ENCODE measurements at places on chromosomes 5 and 9.

DNA sequence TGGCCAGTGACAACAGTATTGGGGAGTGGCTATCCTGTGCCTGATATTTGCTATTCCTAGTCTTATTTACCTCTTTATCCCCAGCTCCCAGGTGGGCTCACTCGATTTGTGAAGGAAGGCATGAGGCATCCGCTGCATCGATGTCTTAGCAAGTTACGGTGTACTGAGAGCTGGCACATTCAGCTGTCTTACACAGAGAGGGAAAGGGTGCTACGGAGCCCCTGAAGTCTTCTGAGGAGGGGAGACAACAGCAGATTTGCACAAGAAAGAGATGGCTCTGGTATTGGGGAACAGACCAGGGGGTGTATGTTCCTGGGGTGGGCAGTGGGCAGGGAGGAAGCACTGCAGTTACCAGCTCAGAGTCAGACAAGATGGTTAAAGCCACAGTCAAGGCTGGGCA is 172.6 kb downstream of the FGF18 start:
- DNase-seq: no peak

DNA sequence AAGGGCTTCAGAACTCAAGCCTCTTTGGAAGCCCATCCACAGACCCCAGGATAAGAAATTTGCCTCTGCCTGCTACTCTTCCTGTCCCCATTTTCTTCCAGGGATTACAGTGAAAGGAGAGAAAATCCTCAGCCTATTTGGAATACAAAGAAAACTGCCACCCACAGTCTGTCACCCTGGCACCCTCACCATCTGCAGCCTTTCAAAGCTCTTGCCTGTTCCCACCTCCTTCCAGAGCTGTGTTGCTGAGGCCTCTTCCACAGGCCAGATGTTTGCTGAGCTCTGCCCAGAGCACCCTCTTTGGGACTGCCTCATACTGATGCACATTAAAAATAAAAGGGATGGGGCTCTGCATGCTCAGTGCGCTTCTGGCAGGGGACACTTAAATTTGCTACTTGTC is 35.9 kb upstream of the TAF1L start:
- DNase-seq: no peak

DNA sequence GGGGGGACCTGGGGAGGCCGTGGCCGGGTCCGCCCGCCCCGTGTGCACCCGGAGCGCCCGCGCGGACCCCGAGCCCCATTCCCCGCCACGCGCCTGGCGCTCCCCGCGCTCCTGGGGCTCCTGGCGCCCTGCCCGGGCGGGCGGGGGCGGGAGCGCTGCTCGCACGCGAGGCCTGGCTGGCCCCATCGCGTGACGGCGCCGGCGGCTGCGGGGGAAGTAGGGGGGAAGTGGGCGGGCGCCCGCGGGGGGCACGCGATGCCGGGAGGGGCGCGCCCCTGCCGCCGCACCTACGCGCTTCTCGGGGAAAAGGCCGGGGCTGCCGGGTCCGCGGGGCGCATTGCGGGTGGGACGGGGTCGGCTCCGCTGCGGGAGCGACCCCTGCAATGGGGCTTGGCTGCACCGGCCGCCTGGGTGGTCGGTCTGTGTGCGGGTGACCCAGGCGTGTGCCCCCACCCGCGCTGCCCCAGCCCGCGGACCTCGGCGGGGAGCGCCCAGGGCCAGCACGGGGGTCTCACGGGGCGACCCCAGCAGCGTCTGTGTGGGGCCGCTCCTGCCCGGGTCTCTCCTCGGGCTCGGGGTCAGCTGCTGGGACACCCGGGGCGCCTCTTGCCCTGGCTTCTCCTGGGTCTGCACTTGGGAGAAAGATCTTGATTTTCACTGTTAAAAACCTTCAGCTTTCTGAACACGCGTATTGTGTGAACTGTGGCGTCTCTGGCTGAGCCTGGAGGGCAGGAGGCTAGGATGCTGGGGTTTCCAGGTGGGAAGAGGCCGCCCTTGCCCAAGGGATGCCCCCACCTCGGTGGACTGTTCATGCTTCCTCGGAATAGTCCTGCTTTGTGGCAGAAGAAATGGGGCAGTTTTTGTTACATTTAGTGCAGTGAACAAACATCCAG is 52.4 kb downstream of the AHRR start:
- DNase-seq: no peak

DNA sequence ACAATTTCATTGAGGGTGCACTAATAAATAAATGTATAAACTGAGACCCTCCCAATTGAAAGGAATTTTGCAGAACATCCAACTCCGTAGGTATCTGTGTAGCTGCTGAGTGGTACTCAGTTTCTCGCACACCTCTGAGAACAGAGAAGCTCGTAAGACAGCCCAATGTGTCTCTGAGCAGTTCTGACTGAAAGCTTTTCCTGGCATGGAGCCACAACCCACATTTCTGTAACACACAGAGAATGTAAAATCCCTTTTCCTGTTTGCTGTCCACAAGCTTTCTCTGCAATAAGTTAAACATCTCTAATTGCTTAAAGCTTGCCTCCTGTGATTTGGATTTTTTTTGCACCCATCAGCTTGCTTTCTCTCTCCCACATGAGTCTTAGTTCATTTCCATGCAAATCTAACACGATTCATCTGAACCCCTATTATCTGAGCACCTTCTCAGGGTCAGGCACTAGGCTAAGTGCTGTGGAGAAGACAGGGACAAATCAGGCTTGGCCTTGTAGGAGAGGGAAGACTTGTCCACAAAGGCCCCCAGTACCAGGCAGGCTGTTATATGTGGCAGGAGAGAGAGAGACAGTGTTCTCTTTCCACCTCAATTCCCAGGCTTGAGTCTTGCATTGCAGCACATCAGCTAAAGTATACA is 44.2 kb upstream of the COL15A1 start:
- DNase-seq: no peak

DNA sequence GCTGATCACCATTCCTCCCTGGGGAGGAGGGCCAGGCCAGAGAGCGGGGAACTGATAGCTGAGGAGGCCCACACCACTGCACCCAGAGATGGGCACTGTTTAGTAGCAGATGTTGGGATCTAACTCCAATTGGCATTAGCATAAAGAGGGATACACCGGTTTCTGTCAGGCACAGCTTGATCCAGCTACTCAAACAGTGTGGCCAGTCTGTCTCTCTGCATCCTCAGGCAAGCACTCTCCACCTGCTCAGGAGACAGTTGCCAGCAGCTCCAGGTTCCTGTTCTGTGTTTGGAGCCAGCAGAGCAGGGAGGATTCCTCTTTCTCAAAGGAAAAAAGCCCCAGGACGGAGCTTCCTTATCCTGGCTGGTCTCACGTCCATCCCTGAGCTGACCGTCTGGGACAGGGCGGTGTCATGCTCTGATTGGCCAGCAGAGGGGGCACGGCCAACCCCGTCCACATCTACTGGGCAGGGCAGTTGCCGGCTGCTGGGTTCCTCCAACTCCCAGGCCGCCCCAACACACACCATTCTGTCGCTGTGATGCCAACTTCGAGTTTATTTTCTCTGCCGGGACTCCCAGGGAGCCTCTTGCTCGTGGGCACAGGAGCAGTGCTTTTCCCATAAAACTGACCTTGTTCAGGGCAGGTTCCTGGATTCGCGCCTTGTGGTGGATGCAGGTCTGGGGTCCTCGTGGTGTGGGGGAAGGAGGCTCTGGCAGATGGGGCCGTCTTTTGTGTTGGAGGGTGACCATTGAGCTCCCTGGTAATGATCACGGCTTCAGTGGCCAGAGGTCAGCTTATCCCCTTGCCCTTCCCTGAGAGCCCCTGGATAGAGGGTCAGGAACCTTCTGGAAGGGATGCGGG is 47.9 kb downstream of the COL5A1 start:
- DNase-seq: no peak

- DNase-seq: no peak
Observed at GRCh38 chr9:123235448-123235847, 32.9 kb downstream of the STRBP start.

DNA sequence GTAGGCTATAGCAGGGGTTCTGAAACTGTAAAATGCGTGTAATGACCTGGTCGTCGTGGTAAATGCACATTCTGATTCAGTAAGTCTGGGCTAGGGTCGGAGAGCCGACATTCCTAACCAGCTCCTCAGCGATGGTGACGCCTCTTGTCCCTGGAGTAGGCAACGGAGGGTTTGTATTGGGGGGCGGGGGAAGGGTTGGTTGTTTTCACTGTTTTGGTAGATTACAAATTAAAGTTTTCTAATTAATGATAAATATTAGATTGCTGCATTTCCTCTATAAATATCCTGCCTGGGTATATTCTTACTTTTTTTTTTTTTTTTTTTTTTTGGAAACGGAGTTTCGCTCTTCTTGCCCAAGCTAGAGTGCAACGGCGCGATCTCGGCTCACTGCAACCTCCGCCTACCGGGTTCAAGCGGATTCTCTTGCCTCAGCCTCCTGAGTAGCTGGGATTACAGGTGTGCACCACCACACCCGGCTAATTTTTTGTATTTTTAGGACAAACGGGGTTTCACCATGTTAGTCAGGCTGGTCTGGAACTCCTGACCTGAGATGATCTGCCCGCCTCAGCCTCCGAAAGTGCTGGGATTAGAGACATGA is 566 bp upstream of the ALDH7A1 start:
- DNase-seq: no peak

DNA sequence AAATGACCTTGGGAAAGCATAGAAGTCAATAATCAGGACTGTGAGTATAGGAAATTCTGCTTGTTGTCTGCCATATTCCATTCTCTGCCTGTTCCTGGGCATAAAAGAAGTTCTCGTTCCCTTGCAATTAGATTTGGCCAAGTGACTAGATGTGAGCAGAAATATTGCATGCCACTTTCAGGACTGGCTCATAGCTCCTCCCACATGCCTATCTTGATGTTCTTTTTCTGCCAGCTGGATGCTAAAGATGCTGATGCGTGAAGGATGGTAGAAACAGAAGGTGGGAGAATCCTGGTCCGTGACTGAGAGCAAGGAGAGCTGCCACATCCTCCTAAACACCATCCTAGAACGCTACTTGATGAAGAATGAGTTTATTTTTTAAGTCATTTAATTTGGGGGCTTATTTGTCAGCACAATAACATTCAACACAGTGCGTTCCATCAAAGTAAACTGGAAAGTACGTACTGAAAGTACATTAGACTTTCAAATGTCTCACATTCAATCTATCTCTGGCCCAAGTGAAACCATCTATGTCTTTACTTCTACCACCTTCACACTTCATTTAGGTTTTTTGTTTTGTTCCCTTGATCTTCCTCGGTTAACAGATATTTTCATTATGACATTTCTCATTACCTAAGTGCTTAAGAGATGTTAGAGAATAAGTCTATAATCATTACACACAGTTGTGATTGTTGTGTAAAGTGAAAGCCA is 648.5 kb downstream of the RAB3C start:
- no peak for DNase-seq

DNA sequence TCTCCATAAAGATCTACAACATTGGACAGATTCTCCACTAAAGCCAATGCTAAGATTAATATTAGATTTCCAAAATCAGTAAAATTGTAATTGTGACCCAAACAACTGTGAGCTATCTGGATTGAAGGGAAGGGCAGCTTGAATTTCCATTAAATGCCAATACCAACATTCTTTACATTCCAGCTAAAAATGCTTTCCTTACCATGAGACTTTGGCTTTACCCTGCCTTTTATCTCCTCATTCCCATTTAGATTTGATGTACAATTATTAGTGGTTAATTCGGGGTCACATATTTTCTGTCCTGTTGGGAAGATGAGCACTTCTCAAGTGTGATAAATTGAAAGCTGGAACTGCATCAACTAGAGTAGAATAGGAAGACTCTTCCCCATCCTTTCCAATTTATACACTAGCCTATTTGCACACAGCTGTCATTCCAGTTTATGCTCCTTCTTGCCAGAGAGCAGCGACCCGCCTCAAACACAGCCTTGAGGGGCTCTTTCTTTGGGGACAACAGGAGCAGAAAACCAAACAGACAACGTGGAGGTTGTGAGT is 33.1 kb upstream of the MYOT start:
- no peak for DNase-seq
